ENCODE measurements at places on chromosomes 5 and 9.

- DNase-seq, result no peak
These were observed 18.0 kb downstream of the DNLZ start for GRCh38 chr9:136345281-136346156.

DNA sequence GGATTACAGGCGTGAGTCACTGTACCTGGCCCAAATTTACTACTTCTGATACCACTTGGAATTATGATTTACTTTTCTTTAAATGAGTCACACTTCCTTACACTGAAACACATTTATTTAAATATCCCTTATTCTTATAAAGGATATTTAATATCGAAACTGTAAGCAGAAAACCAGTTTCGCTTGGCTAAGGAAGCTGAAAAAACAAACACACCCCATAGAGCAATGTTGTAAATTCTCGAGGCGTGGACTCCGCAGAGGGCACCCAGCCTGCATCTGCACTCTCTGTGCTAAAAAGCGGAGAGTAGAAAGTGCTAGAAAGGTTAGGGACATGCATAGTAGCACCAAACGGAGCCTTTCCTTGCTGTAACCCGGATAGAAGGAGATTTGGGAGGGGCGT is 86.5 kb downstream of the HMCN2 start:
- DNase-seq, result no peak

DNA sequence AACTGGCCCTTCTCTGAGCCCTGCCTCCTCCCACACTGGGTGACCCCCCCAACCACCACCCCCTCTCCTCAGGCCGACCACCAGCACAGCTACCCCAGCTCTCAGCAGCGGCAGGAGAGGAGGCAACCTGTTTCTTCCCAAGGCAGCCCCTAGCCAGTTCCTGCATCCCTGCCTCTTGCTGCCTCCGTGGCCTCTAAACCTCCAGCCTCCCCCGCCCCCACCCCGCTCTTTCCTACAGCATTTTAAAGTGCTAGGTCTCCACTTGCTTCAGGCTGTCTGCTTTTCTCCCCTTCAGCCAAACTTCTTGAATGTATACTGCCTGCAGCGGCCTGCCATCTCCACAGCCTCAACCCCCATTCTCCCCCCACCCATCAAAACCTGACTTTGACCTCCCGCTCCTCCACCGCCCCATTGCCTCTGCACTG is 135.6 kb downstream of the DAB2IP start:
- DNase-seq, result no peak

GRCh38 chr9:129176701-129177442 is 1.2 kb downstream of the IER5L start:
- DNase-seq, result peak; percentile 49

DNA sequence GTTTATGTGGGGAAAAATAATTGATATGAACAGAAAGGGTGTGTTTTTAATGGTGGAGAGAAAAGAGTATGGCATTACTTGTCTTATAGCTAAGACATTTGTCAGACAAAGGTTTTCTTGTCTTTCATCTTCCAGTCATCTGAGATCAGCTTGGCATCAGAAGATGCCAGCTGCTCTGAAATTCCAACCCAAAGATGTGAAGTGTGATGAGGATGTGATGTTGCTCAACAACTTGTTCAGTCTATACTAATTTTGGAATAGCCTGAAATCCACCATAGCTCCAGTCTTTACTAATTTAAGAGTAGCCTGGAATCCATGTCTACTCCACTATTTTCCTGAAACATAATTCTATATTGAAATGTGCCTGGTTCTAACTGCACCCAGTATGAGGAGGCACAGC is 182.3 kb downstream of the CFAP90 start:
- DNase-seq, result no peak
